ENCODE measurements at places on chromosomes 12 and 14.

GRCh38 chr14:104262515-104263514 is 124.4 kb downstream of the KIF26A start:
- DNase-seq: no peak

DNA sequence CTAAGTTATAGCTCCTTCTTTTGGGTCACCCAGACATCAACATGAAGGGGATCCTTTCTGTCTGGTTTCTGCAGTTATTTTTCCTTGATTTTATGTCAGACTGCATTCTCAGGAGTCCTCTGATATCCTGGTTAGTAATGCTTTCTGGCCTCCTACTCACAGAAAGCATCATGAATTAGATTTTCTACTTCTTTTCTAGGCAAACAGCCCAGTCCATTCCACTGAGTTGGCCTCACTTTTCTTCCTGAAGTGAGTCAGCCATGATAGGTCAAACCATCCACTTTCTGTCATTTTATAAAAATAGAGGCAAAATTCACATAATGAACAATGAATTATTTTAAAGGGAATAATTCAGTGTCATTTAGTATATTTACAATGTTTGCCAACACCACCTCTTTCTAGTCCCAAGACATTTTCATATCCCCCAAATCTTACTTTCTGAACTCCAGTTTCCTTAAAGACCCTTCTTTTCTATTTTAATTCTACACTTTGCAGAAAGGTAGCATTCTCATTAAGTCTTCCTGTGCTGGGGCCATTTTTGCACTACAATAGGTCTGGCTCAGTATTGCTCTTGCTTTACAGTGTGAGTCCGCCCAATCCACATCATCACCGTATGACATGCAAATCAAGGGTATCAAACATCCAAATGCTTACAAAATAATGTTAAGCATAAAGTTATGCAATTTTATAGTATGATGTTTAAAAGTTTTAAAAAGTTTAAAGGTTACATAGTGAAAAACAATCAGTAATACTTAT is 95.1 kb downstream of the UNC79 start:
- no peak for DNase-seq

DNA sequence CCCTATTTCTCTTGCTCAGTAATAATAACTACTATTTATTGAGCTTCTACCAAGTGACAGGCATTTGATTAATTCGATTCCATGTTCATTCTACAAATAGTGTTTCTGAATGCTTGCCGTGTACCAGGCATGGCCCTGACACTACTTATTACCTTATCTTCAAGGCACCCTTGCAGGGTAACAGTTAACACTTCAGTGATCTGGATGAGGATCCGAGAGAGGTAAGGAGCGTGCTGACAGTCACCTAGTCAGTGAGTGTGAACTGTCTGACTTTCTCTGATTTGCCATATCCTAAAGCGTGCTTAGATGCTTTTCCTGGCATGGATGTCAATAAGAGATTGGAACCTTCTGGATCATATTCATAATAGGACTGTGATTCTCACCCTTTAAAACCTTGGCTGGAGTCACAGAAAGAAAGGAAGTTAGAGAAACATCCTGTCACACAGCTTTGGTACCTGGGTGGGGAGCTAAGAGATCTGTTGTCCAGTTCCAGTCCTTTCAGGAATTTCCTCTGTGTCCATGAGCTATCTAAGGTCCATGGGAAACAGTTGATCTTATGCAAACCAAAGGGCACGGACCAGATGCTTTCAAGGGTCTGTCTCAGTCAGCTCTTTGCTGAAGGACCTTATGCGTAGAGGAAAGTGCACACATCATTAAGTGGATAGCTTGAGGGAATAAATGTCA is 54.8 kb downstream of the PPFIBP1 start:
- no peak for DNase-seq

DNA sequence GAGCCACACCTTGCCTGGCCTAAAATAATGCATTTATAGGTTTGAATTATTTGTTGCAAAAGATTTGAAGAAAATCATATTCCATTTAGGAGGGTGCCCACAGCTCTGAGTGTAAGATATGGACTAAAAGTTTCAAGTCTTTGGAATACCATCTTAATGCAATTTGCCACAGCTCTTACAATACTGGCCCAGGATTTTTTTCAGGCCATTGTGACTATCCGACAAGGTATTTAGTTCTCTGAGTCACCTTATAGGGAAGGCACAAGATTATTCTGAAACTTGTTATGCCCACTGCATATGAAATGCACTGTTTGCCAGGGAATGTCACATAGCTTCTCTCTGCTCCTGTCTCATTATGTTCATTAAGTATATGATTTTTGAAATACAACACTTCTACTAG is 29.6 kb upstream of the SLC6A13 start:
- DNase-seq: no peak

GRCh38 chr12:32053881-32054624 is 52.6 kb upstream of the BICD1 start:
- no peak for DNase-seq

GRCh38 chr12:50052964-50053363 is 4.4 kb upstream of the ASIC1 start:
- DNase-seq: no peak

DNA sequence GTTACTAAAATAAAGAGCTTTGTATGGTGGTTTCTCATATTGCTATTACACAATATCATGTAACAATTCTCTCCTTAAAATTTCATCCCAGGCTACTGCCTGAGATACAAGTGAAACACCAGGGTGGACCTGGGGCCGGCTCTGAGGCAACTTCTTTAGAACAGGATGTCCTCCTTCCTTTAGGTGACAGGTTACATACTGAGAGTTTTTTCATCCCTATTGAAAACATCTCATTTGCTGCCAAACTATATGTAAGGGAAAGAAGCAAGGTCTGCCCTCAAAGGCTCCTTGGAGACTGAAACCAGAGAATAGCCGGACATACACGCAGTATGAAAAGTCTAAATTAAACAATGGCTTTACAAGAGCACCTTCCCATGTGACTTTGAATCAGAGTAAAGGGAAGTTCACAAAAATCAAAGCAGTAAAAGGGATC is 139.9 kb downstream of the DUSP6 start:
- DNase-seq: no peak

DNA sequence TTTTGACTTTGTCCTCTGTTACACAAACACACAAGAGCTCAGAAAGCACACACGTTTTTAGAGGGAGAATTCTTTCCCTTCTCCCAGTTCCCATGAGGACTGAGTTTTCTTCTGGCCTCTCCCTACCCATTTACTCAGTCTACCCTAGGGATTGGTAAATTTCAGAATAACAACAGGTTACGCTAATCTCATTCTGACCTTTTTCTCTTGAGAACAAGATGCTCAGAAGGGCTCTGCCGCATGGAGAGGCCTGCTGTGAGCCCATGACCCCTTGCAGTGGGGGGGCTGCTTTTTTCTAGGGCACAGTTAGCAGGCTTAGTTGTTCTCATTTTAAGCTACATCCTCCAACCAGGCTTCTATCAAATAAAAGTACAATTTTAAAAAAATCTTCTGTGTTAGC is 69.5 kb downstream of the GPR135 start:
- no peak for DNase-seq

All from stimulated activated CD4-positive, alpha-beta T cell treated with anti-CD3 and anti-CD28 coated beads, TNF-alpha, amount 100 ng/mL, for 4 hours (primary cell).